Dermis microvascular lymphatic vessel endothelial cell (primary cell): ENCODE measurements at places on chromosomes 3 and 15. TPM values are rescaled to one million over a fixed set of nuclear protein-coding genes. Genes with fewer than 3 reads are reported as not detected.

LRRC31 gene
- total RNA-seq, result not detected in 2 replicates

IL17RB gene
- 0.13 TPM in 2 replicates for total RNA-seq

SPINK8 gene
- total RNA-seq, result not detected in 2 replicates

FHIT gene
- total RNA-seq, result 0.51 and 2.0 TPM in 2 replicates

GRIP2 gene
- not detected in 2 replicates for total RNA-seq

UBE2E1 gene
- total RNA-seq, result 106 and 118 TPM in 2 replicates

GPD1L gene
- total RNA-seq, result 13.4 and 13.9 TPM in 2 replicates

HDAC11 gene
- total RNA-seq, result 6.3 and 7.6 TPM in 2 replicates

MNS1 gene
- 0.13 TPM in 2 replicates for total RNA-seq

HEG1 gene
- total RNA-seq, result 19.0 and 25.7 TPM in 2 replicates

SPATA12 gene
- total RNA-seq, result 0.25 and 0.39 TPM in 2 replicates

MYL3 gene
- total RNA-seq, result 0.13 TPM in 1 of 2 replicates, not detected in the other

LRTM1 gene
- not detected in 2 replicates for total RNA-seq

MME gene
- total RNA-seq, result 1.3 and 2.3 TPM in 2 replicates

SKOR1 gene
- under 0.01 TPM in 2 replicates for total RNA-seq

LRRC3B gene
- total RNA-seq, result not detected in 2 replicates

STIMATE gene
- total RNA-seq, result 8.0 and 12.9 TPM in 2 replicates

PLS1 gene
- total RNA-seq, result 0.38 and 1.2 TPM in 2 replicates

GOLGA6B gene
- total RNA-seq, result not detected in 2 replicates
